LNCaP clone FGC (cell line): ENCODE measurements at places on chromosomes 11 and 22.
A peak's percentile ranks its signal among the peaks of the same experiment; 100 is the strongest.

GRCh38 chr22:37419969-37420685, 7.2 kb downstream of the ELFN2 start:
- peak; percentile 32 for DNase-seq

- DNase-seq = no peak
These were observed 174.1 kb downstream of the FAM181B start for GRCh38 chr11:82559609-82560008.

- no peak for DNase-seq
These were observed 5.5 kb downstream of the B3GNT6 start for GRCh38 chr11:77039491-77040400.

- DNase-seq = no peak
These were observed 28.6 kb downstream of the MS4A4E start for GRCh38 chr11:60214386-60214785.

DNA sequence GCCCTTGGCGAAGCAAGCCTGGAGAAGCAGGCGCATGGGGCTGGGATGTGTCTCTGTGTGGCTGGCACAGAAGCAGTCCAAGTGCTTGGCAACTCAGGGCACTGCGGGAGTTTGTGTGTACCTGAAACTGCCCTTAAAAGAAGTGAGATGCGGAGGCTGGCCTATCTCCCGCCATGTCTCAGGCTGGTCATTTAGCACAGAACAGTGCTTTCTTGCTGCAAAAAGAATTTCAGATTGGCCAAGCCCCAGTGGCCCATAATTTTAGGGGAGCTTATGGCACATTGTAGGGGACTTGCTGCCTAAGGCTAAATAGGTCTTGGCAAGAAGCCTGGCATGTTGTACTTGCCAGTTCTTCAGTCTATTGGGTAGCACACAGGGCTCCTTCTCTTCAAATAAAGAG, 16.4 kb downstream of the EHF start:
- DNase-seq = peak; percentile 71

DNA sequence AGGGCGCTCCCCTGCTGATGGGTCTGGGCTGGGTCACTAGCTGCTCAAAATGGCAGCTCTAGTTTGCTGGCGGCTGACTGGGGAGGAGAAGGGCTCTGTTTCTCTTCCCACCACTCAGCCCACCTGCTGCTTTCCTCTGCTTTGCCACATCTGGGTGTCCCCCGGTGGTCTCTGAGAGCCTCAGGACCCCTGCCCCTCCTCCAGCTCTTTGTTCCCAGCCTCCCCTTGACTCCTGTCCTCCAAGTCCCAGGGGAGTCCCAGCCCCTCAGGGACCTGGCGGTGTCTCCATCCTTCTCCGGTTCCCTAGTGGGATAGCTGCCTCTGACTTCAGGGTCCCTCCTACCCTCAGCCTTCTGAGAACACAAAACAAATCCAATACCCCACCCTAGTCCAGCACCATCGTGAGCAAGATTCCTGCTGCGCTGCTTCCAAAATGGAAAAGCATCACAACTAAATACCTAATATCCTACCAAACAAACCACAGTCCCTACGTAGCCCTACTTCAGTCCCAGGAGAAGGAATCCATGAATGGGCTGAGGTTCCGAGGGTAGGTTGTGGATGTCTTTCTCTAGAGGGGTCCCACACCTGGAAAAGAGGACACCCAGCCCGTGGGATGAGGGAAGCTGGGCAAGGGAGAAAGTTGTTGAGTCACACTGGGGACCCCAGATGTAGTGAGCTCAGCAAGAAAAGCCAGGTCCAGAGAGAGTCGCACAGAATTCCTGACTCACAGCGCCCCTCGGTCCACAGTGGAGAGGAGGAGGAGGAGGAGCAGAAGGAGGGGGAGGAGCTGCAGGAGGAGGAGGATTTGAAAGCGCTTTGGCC, 45.0 kb upstream of the NNMT start:
- no peak for DNase-seq

DNA sequence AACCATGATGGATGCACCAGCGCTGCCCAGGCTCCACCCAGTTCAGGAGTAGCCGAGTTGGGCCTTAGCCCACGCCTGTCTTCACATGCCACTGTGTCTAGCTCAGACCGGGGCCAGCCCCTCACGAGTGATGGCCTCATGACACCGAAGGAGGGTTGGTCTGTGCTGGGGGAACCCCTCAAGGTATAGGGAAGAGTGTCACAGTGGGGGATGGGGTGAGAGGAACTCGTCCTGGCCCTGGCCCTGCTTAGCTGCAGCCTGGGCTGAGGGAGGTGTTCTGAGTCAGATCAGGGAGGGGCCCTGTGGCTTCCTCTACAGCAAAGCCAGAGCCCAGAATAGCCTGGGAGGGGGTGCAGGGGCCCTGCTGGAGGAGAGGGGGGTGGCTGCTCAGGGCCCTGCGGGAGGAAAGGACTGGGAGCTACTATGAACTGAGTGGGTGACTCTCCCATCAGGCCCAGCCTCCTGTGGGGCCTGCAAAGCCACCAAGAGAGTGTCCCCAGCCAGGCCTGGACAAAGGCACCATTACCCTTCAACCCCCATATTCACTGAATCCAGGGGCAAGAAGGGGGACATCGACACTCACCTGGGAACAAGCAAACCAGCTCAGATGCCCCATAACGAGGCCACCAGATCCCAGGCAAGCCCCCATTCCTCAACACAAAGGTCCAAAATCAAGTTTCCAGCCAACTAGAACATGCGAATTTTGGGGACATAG, 41.2 kb downstream of the IGLL5 start:
- no peak for DNase-seq

GRCh38 chr22:44051961-44052360, 27.9 kb downstream of the PARVB start:
- DNase-seq = no peak

DNA sequence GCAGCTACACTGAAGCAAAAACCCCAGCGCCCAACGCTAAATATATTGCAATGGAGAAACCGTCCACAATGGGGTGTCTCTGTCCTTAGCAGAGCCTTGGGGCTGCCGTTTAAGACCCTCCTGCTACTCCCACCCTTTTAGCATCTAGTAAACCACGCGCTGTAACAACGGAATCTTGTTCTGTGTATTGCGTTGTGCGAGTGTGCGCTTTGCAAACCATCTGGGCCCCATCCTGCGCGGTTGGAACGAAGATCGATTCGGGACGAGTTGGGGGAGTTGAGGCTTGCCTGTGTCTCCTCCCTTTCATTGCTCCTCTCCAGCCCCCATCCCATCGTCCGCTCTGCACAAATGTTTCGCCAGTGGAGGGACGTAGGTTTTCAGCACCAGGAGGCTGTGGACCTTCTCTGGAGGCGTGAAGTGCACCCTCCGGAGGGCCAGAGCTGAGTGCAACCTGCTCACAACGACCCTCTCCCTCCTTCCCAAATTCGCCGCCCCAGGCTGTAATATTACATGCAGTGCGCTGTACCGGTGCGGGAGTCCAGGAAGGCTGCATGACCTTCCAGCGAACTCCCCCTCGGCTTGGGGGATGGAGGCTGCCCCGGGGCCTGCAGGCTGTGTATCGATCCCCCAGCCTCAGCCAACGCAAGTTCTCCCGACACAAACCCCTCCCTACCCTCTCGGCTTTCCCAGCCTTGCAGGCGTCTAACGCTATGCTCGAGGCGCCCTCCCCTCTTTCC, 1.6 kb upstream of the KMT2A start:
- no peak for DNase-seq
